ENCODE measurements at places on chromosomes 16 and 17.

DNA sequence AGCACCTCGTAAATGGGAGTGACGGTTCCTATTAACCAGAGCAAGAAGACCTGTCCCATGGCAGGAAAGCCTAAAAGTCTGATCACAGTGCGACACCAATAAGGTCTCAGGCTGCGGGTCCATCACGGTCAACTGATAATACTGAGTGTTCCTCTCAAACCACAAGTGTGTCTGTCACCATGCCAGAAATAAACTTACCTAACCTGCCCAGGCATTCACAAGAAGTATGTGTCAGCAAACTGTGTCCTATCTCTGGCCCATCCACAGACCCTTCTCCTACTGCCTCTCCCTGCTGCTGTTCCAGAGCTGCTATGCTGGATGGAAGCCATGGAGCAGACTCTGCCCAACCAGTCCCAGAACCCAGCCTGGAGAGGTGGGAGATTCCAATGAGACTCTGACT lies 73.5 kb downstream of the ZNF423 start:
- DNase-seq: no peak

GRCh38 chr17:58432806-58433573 lies 15.7 kb upstream of the RNF43 start:
- DNase-seq: no peak

- DNase-seq: peak; percentile 60
Measured at GRCh38 chr16:67277294-67277998, 1.9 kb upstream of the PLEKHG4 start.

- no peak for DNase-seq
Measured at GRCh38 chr17:78426293-78426879, 47.9 kb downstream of the PGS1 start.

DNA sequence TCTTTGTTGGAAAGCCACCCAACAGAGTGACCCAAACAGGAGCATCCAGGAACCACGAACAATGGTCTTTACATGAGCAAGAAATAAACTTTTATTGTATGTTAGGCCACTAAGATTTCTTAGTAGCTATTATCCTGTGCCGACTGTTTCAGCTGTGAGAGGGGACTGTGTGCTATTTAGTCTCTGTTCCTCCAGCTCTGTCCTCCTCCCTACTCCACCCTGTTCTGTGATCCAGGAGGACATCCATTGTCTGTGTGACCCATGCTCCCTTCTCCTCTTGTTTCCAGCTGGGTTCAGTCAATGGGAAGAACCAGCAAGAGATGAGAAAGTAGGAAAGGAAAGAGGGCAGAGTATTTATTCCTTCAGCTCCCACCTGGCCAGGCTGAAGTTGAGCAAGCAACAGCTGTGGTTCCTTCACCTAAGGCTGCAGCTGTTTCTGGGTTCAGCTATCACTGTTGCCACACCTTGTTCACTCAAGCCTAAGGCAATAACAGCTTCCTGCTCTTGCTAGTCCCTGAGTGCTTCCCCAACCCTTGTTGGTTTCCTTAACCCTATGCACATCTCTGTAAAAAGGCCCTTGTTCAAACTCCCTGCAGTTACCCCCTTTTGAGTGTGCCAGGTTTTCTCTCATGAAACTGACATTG lies 14.9 kb upstream of the B4GALNT2 start:
- DNase-seq: no peak

- no peak for DNase-seq
Measured at GRCh38 chr16:70582280-70582978, 58.8 kb downstream of the SF3B3 start.

DNA sequence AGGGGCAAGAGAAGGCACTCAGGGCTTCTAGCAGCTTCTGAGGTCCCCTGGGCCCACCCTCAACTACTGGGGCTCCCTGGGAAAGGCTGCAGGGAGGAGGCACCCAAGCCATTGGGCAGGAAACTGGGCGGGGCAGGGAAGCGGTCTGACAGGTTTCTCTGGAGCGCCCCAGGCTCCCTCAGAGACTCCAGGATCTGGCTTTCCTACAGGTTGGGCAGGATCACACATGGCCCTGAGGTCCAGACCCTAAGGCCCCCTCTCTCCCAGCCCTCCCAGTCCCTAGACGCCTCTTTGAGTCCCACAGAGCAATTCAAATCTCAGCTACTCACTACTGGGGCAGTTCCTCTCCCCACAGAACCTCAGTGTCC lies 14.3 kb downstream of the JUP start:
- DNase-seq: no peak

DNA sequence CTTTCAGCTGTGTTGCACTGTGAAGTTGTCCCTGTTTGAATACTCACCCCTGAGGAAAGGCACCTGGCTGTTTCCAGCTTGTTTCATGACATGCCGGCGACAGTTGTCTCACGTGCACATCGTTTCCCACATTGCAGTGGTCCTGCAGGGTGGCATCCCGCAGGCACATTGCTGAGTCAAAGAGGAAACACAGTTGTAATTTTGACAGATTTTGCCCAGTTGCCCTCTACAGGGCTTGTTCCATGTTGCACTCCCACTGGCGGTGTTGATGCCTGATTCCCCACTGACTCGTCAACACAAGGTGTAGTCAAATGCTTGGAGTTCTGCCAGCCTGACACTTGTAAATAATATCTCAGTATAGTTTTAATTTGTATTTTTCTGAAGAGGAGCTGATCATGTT lies 23.8 kb downstream of the EPN2 start:
- DNase-seq: no peak

DNA sequence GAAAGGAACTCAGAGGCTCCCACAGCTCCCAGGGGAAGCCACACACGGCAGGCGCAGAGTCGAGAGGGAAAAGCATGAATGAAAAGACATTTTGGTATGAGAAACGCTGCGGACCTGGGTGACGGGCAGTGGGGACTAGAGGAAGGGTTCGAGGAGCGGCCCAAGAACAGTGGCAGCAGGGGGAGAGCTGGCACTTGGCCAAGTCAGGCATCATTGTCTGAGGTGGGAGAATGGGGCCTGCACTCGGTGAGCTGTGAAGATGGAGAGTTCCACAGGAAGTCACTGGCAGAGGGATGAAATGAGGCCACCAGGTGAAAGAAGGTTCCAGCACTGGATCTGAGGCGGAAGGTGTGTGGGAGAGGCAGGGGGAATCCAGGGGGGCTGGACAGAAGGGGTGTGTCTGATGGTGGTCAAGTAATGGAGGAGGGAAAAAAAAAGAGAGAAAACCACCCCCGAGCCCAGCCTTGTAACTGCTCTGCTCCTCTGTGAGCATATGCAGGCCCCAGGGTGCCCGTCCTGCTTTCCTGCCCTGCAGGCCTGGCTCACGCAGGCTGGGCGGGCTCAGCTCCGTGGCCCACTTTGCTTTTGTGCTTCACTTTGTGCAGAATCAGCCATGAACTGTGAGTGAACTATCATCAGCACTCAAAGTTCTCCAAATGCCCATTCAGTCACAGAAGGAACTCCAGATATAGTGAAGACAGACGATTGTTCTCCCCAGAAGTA lies 31.8 kb downstream of the TMEM204 start:
- no peak for DNase-seq

DNA sequence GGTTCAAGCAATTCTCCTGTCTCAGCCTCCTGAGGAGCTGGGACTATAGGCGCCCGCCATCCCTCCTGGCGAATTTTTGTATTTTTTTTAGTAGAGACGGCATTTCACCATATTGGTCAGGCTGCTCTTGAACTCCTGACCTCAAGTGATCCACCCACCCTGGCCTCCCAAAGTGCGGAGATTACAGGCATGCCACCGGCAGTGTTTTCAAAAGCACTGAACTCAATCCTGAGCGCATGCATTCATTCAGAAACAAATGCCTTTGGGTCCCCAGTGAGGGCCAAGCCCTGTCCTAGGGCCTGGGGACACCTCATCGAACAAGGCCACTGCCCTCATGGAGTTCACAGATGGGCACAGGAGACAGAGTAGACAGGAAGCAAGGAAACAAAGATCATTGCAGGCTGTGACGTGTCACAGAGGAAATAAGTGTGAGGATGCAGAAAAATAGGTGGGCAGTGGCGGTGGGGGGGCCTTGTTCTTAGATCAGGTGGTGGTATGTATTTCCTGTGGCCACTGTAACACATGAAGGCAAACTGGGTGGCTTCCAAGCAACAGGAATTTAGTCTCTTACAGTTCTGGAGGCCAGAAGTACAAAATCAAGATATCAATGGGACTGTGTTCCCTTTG lies 12.5 kb downstream of the TMEM114 start:
- no peak for DNase-seq

GRCh38 chr17:50917418-50917743 lies 51.2 kb upstream of the TOB1 start:
- DNase-seq: no peak

- DNase-seq: no peak
Measured at GRCh38 chr16:84947022-84947421, 64.3 kb downstream of the ZDHHC7 start.

DNA sequence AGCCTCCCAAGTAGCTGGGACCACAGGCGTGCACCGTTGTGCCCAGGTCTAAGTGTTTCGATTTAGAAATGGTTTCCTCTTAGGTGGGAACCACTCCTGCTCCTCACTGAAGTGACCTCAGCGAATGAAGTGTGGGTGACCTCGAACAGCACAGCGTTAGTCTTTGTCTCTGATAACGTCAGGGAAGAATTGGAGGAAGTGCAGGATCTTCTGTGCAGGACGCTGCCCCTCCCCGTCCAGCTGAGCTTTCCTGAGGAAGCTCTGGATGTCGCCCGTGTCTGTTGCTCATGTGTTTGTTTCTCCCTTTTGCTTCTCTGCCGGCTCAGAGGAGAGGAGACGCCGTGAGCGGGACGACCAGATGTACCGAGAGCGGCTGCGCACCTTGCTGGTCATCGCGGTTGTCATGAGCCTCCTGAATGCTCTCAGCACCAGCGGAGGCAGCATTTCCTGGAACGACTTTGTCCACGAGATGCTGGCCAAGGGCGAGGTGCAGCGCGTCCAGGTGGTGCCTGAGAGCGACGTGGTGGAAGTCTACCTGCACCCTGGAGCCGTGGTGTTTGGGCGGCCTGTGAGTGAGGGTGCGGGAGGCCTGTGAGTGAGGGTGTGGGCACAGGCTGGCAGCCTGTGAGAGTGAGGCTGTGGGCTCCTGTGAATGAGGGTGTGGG lies 15.6 kb downstream of the SPG7 start:
- DNase-seq: no peak

DNA sequence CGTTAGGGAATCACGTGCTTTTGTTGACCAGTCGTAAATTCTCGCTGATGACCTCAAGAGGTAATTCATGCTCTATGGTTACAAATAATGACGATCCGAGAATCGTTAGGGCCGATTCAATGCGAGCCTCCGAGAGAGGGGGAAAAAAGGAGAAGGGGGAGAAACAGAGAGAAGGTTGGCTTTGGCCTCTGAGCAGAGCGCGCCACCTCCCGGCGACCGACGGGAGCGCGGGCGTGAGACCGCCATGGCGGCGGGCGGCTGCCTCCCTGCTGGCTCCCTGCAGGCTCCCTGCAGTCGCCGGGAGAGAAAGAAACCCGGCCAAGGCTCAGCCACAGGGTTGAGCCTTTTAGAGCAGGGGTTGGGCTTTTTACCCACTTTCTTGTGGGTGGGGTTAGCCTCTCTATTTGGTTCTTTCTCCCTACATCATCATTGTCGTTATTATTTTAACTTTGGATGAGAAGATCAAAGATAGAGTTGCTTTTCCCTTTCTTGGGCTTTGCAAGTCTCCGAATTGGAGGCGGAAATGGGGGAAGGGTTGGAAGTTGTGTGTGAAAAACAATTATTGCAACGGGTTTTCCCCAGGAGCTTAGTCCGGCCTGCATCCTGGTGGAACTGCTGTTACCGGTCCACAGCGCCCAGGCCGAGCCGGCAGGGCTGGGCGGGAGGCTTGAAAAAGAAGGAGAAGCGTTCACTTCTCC lies 410 bp upstream of the HOXB5 start:
- peak; percentile 87 for DNase-seq

DNA sequence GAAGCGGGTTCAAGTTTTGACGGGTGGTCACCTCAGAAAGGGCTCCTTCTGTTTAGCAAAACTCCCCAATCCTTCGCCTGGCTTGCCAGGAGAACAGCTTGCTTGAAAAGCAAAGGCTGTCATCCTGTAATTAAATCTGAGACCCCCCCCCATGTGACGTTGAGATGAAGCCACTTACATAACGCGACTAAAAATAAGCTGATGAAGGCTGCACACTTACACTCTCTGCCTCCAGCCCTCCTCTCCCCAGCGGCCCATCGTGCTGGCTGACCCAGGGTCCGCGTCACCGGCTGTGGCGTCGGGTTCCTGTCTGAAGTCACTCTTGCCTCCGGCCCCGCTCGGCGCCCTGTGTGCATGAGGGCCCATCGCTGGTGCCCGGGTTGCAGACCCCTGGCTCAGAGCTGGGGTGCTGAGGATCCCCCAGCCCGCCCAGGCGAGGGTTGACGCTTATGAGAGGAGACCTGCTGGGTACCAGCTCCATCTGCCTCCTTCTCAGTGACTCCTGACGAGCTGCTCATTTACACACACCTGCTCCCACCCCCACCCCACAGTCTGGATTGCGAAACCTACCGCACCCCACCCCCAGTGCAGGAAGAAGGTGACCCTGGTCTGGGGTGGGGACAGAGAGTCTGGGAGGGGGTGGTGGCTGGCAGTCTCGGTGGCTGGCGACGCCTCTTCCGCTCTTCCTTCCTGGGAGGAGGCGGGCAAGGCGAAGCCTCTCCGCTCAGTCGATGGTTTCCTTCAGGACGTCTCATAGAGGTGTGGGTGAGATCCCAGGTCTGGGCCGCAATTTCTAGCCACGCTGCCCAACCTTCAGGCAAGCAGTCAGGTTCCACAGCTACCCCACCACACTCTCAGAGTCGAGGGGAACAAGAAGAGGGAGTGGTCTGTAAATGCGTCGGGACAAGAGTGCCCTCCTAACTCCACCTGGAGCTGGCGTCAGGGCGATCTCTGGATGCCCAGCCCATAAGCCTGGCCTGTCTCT lies 3.1 kb upstream of the BAIAP2 start:
- DNase-seq: no peak

- no peak for DNase-seq
Measured at GRCh38 chr16:59567496-59567895, 833.4 kb upstream of the GOT2 start.

GRCh38 chr17:14068542-14069250 lies 608 bp upstream of the COX10 start:
- DNase-seq: no peak

DNA sequence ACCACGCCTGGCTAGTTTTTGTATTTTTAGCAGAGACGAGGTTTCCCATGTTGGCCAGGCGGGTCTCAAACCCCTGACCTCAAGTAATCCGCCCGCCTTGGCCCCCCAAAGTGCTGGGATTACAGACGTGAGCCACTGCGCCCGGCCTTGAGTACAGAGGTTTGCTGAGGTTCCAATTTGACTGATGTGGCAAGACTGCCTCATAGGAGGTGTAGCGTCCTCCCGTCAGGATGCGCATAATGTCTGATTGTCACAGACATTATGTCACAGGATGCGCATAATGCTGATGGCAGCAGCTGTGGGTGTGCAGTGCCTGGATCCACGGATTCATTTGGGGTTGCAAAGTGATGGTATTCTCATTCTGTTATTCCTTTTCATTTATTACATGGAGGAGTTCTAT lies 45.2 kb downstream of the HAPSTR1 start:
- no peak for DNase-seq

- peak; percentile 81 for DNase-seq
Measured at GRCh38 chr16:57045694-57046381, 46.5 kb upstream of the CPNE2 start.

- no peak for DNase-seq
Measured at GRCh38 chr16:19196871-19197270, 28.8 kb downstream of the SYT17 start.

All from right forelimb (tissue), 1 donor.